ENCODE measurements at places on chromosomes 5 and 9.

DNA sequence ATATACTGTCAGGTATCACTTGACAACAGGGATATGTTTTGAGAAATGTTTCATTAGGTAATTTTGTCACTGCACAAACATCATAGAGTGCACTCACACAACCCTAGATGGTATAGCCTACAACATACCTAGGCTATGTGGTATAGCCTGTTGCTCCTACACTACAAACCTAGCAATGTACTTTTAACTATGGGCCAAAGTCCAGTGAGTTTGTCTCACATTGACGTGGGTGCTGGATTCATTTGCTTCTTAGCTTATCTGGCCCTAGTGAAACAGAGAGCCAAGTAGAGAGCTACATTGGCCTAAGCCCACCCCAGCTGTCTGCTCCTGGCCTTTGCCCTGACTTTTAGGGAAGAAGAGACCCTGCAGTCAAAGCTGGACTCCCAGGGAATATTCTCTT, 180.7 kb upstream of the EGFLAM start:
- no peak for DNase-seq

DNA sequence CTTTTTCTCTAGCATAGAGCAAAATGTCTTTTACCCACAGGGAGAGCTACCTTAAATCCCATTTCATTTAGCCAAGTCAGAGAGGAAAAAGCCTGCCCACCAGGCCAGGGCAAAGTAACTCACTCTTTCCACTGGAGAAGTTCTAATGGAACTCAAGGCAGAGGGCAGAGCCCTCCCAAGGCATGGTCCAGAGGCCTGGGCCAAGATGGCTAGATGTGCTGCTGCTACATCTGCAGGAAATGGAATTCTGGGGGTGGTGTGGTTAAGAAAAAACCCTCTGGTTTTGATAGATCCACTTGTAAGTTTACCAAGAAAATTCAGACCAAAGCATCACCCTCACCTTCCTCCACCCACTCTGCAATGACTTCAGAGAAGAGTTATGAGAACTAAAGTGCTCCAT, 37.3 kb downstream of the CSF2 start:
- DNase-seq, result no peak

DNA sequence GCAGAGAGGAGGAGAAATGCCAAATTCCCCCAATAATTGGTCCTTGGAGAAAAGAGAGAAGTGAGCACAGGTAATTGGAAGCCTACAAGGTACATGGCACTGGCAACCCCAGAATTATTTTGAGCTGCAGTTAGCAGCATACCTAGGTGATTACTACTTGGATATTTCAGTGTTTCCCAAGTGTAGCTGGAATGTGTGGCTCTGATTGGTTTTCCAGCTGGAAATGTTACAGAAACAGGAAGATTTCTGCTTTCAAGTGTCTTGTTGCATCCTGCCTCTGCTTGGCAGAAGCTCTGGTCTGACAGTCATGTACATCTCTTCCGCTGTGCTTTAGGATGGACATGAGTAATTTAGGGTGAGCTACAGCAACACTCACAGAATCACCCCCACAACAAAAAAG, 262.1 kb downstream of the ENC1 start:
- DNase-seq, result no peak

DNA sequence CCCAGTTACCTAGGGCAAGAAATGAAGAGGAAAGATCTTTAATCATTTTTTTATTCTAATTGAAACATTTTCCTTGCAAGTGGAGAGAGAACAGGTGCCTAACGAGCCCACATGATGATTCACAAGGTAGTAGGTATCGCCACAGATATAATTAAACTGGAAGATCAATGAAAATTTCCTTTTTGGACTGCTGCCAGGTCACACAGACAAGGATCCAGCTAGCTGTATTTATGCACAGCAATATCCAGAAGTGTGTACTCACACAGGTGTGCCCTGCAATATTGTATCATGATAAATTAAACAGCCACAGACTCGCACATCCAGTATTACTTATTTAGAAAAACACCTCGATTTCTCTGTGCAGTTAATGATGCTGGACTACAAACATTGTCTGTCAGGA, 294.0 kb upstream of the SMARCA2 start:
- DNase-seq, result no peak

DNA sequence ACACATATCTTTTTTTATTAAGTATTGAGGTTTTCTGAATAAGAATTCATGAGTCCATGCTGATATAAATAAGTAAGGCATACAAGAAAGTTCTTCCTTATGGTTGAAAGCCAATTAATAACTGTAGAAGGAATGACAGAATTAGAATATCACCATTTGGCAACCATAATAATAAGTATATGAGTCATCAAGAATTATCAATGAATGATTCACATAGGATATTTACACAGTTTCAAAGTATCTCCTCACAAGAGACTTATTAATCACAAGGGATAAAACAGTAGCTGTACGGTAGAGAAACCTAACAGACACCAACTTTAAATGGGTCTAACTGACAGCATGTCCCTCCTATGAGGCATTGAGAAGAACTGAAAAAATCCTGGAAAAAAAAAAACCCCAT, 161.6 kb downstream of the NR3C1 start:
- no peak for DNase-seq

DNA sequence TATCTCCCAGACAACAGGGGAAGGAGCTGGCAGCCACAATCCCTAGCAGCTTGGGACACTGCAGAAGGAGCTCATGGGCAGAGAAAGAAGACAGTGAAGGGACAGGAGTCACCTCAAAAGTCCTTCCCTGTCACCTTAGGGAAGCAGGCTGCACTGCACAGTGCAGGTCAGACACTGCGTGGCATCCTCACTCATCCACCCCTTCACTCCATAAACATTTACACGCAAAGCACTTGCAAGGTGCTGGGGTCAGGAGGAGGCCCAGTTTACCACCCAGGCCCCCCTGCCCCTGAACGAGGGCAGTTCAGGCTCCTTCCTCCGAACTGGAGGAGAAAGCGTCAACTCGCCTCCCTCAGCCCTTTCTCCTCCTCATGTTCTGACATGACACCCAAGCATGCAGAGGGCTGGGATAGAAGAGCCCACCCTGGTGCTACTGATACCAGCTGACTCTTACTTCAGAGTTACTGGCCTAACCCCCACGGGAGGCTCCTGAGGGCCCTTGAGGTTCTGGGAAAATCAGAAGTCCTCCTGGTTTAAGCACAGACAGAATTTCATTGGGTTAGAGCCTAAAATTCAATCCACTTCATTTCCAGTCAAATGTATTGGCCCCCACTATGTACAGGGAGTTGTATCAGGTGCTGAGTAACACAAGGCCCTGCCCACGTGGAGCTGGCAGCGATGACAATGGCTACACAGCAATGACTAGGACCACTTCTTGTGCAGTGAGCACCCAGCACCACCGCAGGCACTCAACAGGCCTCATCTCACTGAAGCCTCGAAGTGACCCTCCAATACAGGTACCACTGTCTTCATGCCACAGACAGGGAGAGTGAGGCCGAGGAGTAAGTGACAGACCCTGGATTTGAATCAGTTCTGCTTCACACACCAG, 70.4 kb downstream of the RAPGEF1 start:
- no peak for DNase-seq

GRCh38 chr9:120846251-120846889, 3.6 kb upstream of the PSMD5 start:
- no peak for DNase-seq

Data from amygdala (tissue), 56 donors.